Lower lobe of right lung (tissue), 2 donors: ENCODE measurements at places on chromosomes 7 and 10. TPM values are rescaled to one million over a fixed set of nuclear protein-coding genes. Genes with fewer than 3 reads are reported as not detected.

DNA sequence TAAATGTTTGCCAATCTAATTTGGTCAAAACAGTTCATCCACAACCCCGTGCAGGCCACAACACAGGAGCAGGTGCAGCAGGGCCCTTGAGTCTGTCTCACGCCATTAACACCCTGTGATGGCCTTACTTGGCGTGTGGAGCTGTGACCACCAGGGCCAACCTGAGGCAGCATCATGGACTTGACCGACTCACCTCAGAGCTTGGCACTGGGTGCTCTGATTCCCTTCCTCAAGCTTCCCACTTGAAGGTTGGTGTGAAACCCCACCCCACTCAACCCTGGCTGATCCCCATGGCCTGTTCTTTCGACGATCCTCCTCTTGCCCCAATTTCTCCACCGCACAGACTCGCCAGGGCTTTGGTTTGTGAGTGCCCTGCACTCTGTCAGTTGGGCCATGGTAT lies 623.1 kb downstream of the PTPRN2 start:
- H3K27me3 ChIP-seq = peaks cover 20% of the 10 kb centered on the region
- no peak overlapping the region for H3K27ac ChIP-seq
- H3K4me1 ChIP-seq = no peaks in the 10 kb centered on the region
- H3K36me3 ChIP-seq = no peaks in the 10 kb centered on the region

DNA sequence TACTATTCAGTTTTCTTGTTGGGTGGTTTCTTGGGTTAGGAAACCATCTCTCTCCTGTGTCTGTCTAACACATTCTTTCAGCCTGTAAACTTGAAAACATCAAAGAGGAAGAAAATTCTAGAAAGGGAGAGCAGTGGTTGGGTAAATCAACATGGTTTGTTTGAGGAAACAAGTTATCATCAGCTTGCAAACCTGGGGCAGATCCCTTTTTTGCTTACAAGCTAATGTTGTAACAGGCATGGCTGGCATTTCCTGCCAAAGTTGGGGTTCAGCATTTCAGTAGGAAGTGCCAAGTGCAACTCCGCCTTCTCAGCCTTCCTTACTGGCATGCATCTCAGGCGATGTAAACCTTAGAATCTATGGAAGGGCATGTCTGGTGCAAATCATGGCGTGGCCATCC lies 112.6 kb downstream of the EEPD1 start:
- peaks cover 51% of the 10 kb centered on the region for H3K4me1 ChIP-seq
- H3K4me3 ChIP-seq = no peak overlapping the region
- no peaks in the 10 kb centered on the region for H3K27me3 ChIP-seq

The SPDYE1 gene
- total RNA-seq = not detected

The POR gene
- total RNA-seq = 244 TPM

The KIF11 gene
- total RNA-seq = 1.8 TPM
